ENCODE measurements at places on chromosomes 13 and 19.

DNA sequence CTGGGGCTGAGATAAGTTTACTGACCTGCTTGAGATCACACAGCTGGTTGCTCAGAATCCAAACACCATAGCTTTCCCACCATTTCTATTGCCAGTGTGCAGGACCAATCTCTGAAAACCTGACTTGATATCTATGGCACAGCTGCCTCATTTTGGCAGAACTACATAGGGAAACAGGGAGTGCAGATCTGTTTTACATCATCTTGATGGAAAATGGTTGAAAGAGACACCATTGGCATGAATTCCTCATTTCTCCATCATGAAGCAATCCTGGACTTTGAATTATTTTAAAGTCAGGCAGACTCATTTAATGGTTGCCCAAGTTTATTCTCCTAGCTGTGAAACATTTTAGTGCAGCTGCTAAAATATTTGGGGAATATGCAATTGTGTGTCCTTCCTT, 1628.2 kb upstream of the SLC10A2 start:
- DNase-seq = no peak

- DNase-seq = no peak
These were observed 117.4 kb downstream of the ESD start for GRCh38 chr13:46679369-46680120.

GRCh38 chr19:49506575-49507105, 5.8 kb upstream of the FCGRT start:
- no peak for DNase-seq

- no peak for DNase-seq
These were observed 10.3 kb upstream of the CACNG7 start for GRCh38 chr19:53898636-53899341.

DNA sequence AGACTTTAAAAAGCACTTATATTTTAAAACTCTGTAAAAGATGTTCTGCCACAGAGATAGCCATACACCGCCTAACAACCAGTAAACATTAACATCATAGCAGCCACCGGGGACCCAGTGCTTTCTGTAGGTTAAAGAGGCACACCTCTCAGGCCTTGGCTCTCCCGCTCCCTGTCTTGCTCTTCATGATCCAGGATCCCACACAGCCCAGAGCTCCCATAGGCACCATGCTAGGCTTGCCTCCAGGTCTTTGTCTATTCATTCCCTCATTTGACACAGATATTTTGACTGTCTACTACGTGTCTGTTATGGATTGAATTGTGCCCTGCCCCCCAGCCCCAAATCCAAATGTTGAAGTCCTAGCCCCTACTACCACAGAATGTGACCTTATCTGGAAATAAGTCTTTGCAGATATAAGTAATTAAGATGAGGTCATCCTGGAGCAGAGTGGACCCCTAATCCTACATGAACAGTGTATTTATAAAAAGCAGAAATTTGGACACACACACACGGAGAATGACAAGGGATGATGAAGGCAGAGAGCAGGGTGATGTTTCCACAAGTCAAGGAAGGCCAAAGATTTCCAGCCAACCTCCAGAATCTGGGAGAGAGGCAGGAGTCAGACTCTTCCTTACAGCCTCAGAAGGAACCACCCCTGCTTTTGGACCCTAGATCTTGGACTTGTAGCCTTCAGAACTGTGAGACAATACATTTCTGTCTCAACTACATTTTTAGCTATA, 272.6 kb downstream of the DNAJC15 start:
- no peak for DNase-seq

GRCh38 chr19:47417107-47417745, 2.1 kb downstream of the MEIS3 start:
- DNase-seq = no peak

DNA sequence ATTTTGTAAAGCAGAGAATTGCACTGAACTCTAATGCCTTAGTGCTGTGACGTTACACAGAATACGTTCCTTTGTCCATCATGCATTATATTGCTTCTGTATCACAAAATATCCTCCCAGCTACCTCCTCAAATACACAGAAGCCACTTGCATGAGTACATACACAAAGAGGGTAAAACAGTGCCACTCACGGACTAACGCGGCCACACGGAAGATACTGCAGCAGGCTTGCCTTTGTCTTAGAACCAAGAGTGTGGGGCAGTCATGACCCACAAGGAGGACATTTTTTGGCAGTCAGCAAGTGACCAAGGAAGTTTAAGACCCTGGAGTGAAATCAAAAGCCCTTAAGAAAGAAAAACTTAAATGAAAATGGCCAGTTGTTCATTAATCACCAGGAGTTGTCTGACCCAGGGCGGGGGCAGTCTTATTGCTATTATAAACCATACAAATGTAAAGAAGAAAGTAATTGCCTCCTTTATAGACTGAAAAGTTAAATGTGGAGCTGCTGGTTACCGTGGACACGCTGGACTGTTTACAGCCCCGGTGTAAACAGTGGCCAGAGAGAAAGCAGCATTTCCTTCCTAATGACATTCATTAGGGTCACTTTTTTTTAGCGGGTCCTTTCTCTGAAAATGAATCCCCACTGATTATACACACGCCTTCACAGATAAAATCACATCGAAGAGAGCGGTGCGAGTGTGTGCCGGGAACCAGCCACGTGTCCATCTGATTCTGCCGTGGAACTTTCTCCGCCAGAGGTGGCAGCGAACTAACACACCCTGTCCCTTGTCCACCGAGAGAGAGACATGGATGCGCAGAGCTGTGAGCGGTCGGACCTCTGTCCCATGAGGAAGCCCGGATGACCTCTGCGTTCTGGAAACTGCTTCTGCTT, 66.8 kb downstream of the SOX1 start:
- no peak for DNase-seq

- no peak for DNase-seq
These were observed 20.2 kb downstream of the NAXD start for GRCh38 chr13:110635405-110636002.

- no peak for DNase-seq
These were observed 13.6 kb upstream of the JUND start for GRCh38 chr19:18295034-18295451.

- no peak for DNase-seq
These were observed 99.0 kb downstream of the MYO16 start for GRCh38 chr13:108728370-108728769.

GRCh38 chr13:74794147-74794546, 659.9 kb upstream of the KLF12 start:
- no peak for DNase-seq

GRCh38 chr19:17843908-17844490, 3.8 kb downstream of the JAK3 start:
- DNase-seq = no peak

DNA sequence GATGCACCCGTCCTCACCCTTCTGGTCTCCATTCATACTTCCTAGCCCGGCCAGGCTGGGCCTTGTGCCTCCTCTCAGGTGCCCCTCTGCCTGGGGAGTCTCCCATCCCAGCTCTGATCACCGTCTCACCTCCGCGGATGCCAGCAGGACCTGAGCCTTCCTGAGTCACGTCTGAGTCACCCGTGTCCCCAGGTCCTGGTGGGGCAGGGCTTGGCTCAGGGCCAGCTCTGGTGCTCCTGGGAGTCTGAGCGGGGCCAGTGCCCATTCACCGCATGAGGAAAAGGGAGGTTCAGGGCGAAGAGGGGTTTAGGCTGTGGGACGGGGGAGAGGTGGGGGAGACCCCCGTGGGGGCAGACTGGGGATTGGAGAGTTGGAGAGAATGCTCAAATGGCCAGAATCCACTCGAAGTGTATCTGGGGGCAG, 593 bp downstream of the ATP8B3 start:
- DNase-seq = no peak

DNA sequence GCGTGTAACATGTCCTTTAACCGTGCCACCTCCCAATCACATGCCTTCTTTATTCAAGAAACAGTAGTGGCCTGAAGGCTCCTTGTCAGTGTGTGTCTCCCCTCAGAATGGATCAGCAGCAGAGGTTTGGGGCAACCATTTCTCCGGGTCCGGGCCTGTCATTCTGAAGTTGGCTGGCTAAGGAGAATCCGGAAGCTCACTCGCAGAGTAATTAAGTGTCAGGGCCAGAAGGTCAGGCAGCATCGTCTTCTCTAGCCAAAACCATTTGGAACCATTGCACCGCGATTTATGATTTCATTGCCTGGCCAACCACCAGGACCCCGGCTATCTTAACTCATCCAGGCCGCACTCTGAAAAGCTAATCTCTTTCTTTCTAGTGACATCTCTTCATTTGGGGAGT, 550.8 kb downstream of the EFNB2 start:
- no peak for DNase-seq
